Esophagus squamous epithelium (tissue), 5 donors: ENCODE measurements at places on chromosomes 1 and 21.

GRCh38 chr1:8509579-8509978 lies 191.7 kb downstream of the SLC45A1 start:
- DNase-seq: no peak

GRCh38 chr1:41662061-41662764 lies 177.7 kb upstream of the EDN2 start:
- DNase-seq: no peak

GRCh38 chr1:236065509-236066005 lies 667 bp upstream of the NID1 start:
- DNase-seq: no peak

DNA sequence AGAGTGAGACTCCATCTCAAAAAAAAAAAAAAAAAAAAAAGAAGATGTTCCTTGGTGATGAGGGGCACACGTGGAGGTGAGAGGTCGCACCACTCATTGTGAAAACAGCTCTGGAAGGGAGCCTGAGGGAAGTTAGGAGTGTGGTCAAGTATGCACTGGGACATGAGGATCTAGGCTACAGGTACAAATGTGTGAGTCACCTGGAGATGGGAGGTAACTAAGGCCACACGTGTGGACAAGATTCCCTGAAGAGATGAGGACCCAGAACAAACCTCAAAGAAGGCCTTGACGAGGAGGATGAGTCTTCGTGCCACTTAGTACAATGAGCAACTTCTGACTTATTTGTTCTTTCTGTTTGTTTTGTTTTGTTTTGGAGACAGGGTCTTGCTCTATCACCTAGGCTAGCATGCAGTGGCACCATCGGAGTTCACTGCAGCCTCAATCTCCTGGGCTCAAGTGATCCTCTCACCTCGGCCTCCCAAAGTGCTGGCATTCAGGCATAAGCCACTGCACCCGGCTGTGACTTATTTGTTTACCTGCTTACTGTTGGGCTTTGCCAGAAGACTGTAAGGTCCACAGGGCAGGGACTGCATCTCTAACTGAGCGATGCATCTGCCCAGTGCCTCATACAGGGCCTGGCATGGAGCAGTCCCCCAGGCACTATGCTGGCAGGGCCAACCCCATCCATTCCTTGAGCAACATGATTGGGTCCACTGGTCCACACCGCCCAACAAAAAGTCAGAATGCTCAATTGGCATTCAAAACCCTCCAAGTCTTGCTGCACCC lies 6.4 kb downstream of the ASAP3 start:
- DNase-seq: no peak

GRCh38 chr21:27145134-27145798 lies 178.4 kb upstream of the ADAMTS5 start:
- DNase-seq: no peak
